HT-29 (cell line): ENCODE measurements at places on chromosomes 3 and 15.

DNA sequence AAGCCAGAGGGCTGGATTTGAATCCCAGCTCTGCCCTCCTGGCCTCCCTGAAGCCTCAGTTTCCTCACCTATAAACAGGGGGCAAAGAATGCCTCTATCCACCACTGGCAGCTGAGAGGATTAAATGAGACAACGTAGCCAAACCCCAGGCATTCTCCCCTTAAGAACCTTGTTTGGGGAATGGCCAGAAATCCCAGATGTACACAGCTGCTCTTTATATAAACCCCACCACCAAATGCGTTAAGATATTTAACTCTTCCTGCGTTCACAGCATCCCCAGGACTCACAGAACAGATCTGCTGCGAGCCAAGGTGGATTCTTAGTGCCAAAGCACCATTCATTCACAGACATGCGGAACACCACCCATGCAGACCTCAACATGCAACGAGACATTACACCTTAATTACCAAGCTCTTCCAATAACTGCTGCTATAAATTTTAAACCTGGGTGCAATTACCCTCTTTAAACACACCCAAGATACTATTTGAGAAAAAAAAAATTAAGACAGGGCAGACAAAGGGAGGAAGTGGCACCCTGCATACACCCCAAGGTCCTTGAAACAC is 5.2 kb downstream of the TLE3 start:
- DNase-seq = no peak

- no peak for DNase-seq
Measured at GRCh38 chr3:118838871-118839270, 195.8 kb downstream of the IGSF11 start.

DNA sequence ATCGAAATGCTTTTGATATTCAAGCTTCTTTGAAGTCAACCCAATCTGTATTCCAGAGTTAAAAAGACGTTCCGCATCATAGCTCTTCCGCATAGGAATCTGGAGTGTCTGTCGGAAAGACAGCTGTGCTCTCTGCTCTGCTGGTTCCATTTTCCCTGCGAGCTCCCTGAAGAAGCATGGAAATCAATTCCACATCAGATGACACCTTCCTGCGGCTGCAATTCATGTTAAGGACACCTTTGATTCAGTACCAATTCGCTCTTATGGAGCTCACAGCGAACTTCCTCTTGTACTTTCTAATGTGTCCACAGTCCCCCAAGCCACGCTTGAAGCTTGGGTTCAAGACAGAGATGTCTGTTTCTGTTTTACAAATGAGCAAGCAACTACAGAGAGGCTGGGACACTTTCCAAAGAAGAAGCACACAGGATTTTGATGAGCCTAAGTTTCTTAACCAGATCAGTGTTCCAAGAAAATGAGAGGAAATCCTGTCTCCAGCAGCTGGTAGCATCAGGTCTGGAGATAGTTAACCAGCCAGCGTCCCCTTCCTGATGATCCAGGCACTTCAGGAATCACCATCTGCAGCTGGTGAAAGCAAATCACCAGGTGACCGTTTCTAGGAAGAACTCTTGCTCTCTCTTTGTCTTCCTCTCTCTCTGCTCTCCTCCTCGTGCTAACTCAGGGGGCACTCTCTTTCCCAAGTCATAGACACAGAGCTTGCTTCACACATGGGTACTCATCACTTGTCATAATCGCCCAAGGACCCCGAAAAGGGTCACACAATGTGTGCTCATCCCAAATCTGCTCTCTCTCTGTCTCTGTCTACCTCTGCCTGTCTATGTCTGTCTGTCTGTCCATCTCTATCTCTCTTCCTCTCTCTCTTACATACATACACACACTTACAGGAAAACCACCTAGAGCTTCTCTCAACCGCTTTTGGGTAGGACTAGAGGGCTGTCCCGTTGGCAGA is 281.8 kb downstream of the FAM43A start:
- DNase-seq = no peak

- peak; percentile 63 for DNase-seq
Measured at GRCh38 chr3:195877767-195878423, 30.5 kb downstream of the TNK2 start.

DNA sequence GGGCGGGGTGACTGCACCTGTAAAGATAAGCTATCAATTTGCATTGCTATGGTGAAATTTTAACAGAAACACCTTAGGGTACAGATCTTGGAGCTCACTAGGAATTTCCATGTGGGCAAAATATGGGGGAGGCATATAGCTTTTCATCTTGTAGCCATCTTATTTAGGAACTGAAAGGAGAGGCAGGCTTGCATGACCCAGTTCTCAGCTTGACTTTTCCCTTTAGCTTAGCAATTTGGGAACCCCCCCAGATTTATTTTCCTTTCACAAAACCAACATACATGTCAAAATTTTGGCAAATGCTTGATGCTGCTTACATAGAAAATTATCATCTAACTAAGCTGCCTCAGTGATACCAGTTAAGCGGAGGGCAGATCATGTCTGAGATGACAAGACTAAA is 55.0 kb upstream of the EIF1B start:
- no peak for DNase-seq

DNA sequence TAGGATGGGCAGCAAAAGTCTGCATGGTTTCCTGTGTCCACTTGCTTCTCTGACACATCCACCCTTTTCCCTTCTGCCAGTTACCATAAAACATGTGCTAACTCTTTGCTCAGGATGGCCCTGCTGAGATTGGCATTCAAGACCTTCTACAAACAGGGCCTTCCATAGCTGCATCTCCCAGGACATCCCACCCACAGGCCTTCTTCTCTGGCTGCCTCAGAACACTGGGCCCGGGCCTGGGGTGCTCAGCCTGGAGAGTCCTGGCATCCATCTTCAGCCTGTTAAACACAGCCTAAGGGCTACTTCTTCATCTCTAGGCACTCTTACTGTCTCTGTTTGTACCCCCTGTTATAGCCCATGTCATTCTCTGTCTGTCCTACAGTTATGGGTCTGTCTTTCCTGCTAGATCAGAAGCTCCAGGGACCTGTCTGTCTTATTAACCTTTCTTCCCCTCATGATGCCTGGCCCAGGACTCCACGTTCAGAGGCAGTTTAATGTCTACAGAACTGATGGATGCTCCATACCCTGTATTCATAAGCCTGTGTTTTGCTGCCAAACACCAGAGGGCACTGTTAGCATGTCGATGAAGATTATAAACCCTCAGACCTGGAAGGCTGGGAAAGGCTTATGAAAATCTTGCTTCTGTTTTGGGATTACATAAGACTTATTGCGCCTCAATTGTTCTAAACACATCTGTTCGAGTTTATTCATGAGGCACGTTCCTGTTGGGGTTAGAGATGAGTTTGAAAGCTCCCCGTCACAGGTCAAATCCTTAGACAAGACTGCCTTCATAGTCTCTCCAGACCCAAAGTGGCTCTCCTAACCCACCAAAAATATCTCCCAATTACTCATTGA is 16.5 kb downstream of the SEMA3G start:
- DNase-seq = peak; percentile 44

- no peak for DNase-seq
Measured at GRCh38 chr3:166897811-166898210, 482.3 kb downstream of the ZBBX start.

GRCh38 chr15:42368096-42368495 is 8.8 kb downstream of the CAPN3 start:
- no peak for DNase-seq

DNA sequence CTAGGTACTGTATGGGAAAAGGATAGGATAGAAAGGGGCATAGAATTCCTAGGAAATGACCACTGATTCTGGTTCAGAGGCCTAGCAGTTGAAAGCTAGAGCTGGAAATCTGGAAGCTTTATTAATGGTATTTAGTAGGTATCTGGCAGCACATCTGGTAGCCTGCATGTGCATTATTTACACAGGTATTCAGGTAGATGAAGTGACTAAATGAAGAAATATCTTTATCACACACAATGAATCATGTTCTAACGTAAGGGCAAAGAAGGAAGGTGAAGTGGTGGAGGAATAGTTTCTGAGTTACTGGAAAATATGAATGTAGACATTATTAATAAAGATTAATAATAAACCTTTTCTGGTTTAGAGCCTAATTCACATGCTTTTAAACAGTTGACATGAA is 119.9 kb downstream of the MBNL1 start:
- peak; percentile 36 for DNase-seq

DNA sequence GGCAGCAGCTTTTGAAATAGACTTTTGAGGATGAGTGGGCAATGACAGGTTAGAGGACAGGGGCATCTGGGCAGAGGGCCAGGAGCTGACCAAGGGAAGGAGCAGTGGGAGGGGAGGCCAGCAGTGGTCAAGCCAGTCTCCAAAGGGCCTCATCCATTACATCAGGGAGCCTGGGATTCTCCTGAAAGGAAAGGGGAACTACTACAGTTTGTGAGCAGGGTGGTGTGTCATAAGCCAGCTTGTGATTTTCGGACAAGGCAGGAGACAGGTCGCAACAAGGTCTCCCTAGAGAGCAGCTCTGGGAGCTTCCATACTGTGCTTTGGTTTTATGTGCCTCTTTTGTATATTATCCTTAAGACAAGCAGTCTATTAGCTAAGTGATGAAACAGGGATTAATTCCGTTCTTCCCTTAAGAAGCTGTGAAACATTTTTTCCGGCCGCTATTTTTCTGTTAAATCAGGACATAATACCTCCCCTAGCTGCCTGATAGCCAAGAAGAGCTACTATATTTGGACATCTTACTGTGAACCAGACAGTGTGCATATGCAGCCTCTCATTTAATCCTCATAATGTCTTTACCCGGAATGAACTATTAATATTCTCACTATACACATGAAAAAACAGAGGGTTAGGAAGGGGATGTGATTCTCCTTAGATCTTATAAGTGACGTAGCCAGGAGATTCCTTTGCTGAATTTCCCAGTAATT is 46.4 kb downstream of the C2CD4B start:
- no peak for DNase-seq
